Non-pigmented ciliary epithelial cell (primary cell): ENCODE measurements at places on chromosomes 2 and 18.
A peak's percentile ranks its signal among the peaks of the same experiment; 100 is the strongest.

GRCh38 chr18:29596959-29597358 is 1420.0 kb upstream of the CDH2 start:
- no peak for DNase-seq

- no peak for DNase-seq
Observed at GRCh38 chr2:134145519-134145918, 108.4 kb upstream of the MGAT5 start.

GRCh38 chr18:13131283-13131682 is 87.3 kb upstream of the LDLRAD4 start:
- DNase-seq, result no peak

DNA sequence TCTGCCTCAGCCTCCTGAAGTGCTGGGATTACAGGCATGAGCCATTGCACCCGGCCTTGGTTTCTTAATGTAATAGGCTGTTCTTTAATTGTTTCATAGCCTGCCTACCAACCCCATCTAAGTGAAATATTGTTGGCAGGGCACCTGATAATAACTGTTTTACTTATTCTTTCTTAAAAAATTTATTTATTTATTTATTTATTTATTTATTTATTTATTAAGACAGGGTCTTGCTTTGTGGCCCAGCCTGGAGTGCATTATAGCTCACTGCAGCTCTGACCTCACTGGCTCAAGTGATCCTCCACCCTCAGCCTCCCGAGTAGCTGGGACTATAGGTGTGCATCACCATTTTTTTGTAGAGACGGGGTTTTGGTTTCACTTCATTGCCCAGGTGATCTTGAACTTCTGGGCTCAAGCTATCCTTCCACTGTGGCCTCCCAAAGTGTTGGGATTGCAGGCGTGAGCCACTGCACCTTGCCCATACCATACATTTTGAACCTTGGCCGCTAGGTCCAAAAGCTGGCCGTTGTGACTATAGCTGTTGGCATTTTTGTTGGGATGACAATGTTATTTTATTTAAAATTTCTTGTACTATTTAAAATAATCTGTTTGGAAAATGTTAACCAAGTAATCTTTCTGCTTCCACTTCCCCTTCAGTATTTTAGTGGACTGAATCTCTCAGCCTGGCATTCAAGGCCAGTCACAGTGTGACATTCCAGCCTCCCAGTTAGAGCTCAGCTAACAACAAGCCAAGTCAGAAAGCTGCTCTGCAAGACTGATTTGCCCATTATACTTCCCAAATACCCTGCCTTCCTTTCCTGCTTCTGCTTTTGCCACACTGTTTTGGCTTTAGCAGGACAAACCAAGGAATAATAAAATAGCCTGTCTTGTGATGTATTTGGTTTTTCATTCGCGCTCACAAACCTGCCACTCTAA is 52.4 kb downstream of the BABAM2 start:
- DNase-seq, result no peak

GRCh38 chr18:25210622-25211021 is 141.3 kb downstream of the ZNF521 start:
- no peak for DNase-seq

- peak; percentile 92 for DNase-seq
Observed at GRCh38 chr2:43426305-43427031, 169.4 kb downstream of the THADA start.

- no peak for DNase-seq
Observed at GRCh38 chr2:170339750-170340692, 162.1 kb downstream of the MYO3B start.

DNA sequence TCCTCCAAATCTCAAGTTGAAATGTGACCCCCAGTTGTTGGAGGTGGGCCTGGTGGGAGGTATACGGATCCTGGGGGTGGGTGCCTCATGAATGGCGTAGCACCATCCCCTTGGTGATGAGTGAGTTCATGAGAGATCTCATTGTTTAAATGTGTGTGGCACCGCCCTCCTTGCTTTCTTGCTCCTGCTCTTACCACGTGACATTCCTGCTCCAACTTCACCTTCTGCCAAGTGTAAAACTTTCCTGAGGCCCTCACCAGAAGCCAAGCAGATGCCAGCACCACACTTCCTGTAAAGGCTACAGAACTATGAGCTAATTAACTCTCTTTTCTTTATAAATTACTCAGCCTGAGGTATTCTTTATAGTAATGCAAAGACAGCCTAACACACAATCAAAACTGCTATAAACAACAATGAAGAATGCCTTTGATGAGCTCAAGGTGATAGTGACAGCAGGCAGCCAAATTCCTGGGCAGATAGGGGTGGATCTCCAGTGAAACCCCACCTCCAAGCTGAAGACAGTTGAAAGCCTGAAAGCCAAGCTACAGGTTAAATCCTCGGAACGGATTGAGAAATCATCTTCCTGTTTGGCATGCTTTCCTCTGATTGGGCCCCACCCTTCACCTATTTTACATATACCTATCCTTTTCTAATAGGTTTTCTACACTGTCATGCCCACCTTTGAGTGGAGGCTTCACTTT is 26.9 kb downstream of the MCEE start:
- no peak for DNase-seq

- DNase-seq, result no peak
Observed at GRCh38 chr2:208671284-208671683, 264.7 kb downstream of the PTH2R start.

GRCh38 chr2:179021258-179021657 is 28.7 kb downstream of the CCDC141 start:
- DNase-seq, result no peak

DNA sequence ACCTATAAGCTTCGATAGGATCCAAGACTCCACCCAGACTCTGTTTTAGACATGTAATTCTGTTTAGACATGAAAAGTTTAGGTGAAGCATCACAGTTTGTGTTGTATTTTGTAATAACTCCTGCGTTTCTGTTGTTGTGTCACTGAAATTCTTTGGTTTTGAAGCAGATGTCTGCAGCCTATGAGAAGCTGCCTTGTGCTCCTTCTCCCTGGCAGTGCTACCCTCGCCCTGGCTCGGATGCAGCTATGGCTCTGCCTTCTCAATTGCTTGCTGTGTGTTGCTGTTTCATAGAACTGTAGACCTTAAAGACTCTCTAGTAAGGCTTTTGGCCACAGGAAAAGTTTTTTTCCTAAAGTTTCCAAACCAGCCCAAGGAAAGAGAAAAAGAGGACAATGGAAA is 40.2 kb upstream of the ZNF638 start:
- no peak for DNase-seq

- DNase-seq, result no peak
Observed at GRCh38 chr2:156663757-156664409, 227.7 kb downstream of the GPD2 start.

- DNase-seq, result no peak
Observed at GRCh38 chr2:202006301-202006700, 27.4 kb upstream of the FZD7 start.

DNA sequence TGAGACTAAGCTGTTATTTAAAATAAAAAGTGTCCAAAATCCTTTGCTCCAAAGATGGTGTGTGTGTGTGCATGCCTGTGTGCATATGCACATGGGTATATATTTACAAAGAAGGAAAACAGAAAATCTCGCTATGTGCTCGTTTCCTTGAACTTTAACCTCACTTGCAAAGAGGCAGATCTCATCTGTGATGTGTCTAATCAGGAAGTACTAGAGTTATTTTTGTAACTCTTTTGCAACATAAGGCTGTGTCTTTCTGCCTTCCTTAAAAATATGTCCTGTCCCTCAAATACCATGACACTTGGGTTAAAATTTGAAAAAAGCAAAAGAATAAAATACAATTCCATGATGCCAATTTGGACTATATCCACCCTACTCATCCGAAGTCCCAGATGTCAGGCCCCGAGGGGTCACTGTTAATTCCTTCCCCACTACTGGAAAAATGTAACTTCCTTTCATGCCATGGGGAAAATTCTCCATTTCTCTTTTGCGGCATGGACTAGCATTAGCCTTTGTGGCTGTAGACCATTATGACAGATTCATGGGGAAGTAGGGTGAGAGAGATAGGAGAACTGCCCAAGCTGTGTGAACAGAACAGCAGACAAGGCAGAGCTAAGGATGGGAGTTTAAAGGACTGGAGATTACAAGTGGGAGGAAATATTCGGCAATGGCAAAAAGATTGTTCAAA is 191.3 kb downstream of the MYO1B start:
- no peak for DNase-seq

- no peak for DNase-seq
Observed at GRCh38 chr2:223641082-223641481, 38.9 kb upstream of the SCG2 start.

DNA sequence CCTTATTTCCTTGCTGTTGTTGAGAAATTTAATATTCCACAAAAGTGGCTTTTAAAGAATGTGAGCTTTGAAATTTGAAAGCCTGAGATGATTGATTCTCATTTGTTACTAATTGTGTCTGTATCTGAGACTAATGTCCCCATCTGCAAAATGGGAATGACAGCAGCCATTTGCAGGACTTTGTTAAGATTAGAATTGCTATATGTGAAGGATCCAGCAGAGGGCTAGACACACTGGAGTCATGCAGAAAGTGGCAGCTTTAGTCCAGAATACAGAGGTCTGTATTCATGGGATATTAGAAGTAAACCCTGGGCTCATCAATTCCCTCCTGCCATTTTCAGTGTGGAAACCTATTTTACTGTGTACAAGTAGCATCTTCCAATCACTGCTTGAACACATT is 296.5 kb upstream of the GYPC start:
- no peak for DNase-seq

GRCh38 chr2:110716959-110717645 is 15.3 kb upstream of the ACOXL start:
- no peak for DNase-seq

DNA sequence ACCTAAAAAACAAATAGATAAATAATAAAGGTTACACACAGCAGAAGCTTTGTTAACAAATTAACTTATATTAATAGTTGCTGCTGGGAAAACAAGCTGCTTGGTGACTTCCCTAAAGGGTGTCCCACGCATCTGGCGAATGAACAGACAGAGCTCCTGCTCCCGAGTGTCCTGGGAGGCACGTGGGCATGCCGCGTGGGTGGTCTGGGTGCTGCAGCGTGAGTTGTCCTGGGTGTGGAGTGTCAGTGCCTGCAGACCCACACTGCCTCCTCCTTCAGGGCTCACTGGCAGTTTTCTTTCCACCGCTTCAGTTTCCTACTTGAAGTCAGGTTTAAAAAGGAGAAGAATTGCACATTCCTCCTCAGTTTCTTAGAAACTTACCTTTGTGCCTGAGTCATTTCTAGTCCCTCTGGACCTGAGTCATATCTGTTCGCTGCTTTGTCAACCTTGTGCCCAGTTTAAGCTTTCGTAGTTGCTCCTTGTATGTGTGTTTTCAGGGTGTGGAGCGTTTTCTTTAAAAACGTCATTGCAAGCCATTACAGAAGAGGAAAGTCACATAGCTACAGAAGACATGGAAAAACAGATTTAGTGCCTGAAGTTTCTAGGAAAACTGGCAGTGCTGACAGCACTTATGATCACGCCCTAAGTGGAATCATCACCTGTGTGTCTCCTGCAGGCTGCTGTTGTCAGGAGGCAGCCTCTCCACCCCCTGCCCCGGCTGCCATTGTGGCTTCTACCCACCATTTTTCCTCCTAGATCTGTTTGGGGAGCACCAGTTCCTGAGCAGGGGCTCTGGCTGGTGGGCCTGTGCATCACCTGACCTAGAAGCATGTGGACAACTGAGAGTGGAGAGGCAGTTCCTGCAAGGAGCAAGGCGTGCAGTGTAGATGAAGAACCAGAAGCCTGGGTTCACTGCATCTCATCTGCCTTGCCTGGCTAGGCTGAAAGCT is 24.5 kb downstream of the IMPA2 start:
- no peak for DNase-seq

DNA sequence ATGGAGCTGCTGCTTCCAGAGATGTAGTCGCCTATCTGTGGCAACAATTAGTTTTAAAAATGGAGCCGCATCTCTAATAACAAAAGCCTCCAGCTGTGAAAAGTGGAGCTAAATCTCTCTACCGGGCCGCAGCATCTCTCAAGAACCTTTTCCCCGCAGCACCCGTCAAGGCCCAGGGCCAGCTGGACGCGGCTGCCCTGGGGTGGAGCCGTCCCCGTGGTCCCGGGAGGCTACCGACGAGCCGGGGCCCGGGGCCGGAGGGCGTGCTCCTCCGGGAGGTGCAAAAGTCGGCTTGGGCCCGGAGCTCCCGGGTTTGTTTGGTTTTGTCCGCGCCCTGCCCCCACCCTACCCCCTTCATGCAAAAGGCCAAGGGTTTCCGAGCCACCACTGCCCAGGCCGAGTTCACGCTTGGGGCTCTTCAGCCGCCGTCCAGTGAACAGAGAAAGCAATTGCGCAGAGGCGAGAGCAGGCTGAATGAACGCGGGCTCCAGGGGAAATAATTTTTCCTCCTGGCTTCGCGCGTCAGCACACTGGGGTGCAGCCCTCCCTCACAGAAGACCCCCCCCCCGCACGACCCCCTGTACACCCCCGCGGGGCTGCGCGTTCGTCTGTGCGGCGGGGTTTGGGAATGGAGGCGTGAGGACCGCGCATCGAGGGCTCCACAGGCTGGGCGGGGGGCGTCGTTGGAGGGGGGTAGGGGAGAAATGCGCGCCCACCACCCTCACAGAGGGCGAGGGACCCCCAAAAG is 557 bp upstream of the GREB1L start:
- DNase-seq, result no peak

- no peak for DNase-seq
Observed at GRCh38 chr2:191571163-191571769, 106.7 kb upstream of the NABP1 start.

DNA sequence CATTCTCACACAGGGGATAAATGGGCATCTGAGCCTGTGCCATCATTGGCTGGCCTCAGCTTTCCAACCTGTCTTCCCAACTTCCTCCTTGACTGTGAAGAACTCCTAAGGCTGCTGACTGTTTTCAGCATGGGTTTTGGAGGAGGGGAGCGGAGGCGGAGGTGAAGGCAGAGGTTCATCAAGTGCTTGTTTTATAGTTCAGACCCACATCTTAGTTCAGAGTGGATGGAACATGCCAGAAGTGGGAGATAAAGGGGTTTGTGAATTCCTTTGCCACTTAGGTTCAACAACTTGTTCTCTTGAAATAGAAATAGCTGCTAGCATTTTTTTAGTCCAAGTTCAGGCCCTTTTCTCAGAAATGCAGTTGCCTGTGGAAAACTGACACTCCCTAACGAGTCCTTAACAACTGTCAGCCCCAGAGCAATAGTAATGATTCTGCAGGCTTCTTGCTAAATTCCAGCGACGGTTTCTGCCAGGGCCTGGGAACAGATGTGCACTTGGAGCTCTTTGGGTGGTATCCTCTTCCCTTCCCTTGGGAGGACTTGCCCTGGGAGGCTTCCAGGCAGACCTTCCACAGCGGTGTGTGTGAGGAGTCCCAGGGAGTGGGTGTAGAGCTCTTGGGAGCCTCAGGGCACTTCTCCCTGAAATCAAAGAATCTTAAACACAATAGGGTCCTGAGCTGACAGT is 30.1 kb upstream of the ITGA6 start:
- DNase-seq, result no peak

DNA sequence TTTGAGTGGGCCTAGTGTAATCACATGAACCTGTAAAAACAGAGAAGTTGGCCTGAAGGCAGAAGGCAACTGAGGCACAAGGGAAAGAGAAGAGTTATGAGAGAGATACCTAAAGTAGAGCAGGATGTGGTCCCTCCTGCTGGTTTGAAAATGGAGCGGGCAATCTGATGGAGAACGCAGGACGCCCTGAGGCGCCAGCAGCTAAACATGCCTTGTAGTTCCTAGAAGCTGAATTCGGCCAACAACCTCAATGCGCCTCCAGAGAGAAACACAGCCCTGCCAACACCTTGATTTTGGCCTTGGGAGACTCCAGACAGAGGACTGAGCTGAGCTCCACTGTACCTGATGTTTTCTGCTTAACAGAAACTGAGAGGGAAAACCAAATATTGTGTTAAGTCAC is 469.9 kb downstream of the SOCS6 start:
- no peak for DNase-seq

GRCh38 chr2:68756178-68756577 is 21.6 kb downstream of the ARHGAP25 start:
- no peak for DNase-seq

GRCh38 chr2:210086292-210086691 is 83.9 kb downstream of the RPE start:
- DNase-seq, result no peak
